Left lung (tissue), 14 donors: ENCODE measurements at places on chromosomes 4 and X. TPM values are rescaled to one million over a fixed set of nuclear protein-coding genes. Genes with fewer than 3 reads are reported as not detected.

GRCh38 chr4:46937493-46937892 is 28.4 kb upstream of the COX7B2 start:
- H3K27me3 ChIP-seq = no peaks in the 10 kb centered on the region
- H3K27ac ChIP-seq = no peak overlapping the region
- H3K4me3 ChIP-seq = no peak overlapping the region
- no peaks in the 10 kb centered on the region for H3K4me1 ChIP-seq
- no peaks in the 10 kb centered on the region for H3K36me3 ChIP-seq

DNA sequence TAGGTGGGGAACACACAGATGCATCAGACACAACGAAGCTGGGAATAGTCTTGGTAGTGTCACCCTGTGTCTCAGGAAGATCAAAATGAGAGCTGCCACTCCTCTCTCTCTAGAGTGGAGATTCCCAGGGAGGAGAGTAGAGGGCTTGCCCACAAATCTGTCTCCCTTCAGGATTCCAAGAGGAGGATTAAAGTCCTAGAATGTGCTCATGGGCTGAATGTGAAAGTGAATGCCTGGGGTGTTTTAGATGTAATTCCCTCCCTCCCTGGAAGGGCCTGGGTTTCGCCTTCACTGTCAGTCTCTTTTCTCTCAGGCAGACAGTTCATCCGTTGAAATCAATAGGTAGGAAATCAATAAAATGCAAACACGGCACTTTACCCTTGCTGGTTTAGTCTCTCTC is 282.6 kb upstream of the PPARGC1A start:
- no peak for DNase-seq
- H3K27me3 ChIP-seq = no peaks in the 10 kb centered on the region
- H3K36me3 ChIP-seq = no peaks in the 10 kb centered on the region

DNA sequence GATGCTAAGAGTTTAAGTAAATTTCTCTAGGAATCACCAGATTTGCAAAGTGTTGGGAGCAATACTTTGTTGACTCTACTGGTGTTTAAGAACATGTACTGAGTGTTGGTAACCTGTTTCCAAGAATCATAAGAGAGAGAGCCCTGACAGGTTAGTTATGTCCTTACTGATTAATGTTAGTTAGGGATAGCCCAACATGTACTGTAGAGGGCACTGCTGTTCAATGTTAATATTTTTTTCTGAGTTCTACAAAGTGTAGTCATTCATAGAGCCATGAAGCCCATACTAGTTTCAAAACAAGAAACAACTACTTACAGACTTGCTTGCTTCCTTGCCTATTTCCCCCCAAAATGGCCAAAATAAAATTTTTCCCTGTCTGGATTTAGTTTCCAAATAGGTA is 11.9 kb downstream of the TMPRSS11D start:
- H3K4me1 ChIP-seq = no peaks in the 10 kb centered on the region
- H3K36me3 ChIP-seq = no peaks in the 10 kb centered on the region
- H3K27ac ChIP-seq = no peak overlapping the region
- no peak overlapping the region for H3K4me3 ChIP-seq
- no peak for DNase-seq

- no peak overlapping the region for H3K4me3 ChIP-seq
- DNase-seq = no peak
- no peaks in the 10 kb centered on the region for H3K4me1 ChIP-seq
- no peaks in the 10 kb centered on the region for H3K27me3 ChIP-seq
Measured at GRCh38 chr4:78764498-78764961, 11.6 kb upstream of the BMP2K start.

- H3K27me3 ChIP-seq = no peaks in the 10 kb centered on the region
- H3K4me1 ChIP-seq = no peaks in the 10 kb centered on the region
- H3K27ac ChIP-seq = no peak overlapping the region
- no peak for DNase-seq
- H3K36me3 ChIP-seq = no peaks in the 10 kb centered on the region
Measured at GRCh38 chr4:147488556-147488955, 7.7 kb downstream of the EDNRA start.

DNA sequence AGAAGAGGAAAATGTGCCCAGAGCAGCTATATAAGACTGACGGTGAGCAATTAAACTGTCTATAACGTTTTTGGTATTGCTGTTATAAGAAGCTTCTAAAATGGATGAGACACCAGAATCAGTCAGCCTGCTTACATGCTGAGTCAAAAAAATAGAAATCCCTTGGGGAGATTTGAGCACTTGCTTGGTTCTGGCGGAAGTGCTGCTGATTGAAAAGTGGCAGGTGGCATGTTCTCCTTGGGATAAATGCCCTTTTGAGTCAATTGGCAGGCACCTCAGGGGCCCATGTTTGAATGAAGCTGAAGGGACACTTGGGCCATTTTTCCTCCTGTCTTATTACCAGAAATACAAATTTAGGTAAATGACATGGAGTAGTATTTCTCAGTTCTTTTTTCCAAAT is 148.7 kb downstream of the PTCHD1 start:
- H3K36me3 ChIP-seq = no peaks in the 10 kb centered on the region
- DNase-seq = no peak
- no peaks in the 10 kb centered on the region for H3K4me1 ChIP-seq
- H3K27me3 ChIP-seq = no peaks in the 10 kb centered on the region
- H3K4me3 ChIP-seq = no peak overlapping the region

EREG gene
- 3.6 TPM for total RNA-seq

DNA sequence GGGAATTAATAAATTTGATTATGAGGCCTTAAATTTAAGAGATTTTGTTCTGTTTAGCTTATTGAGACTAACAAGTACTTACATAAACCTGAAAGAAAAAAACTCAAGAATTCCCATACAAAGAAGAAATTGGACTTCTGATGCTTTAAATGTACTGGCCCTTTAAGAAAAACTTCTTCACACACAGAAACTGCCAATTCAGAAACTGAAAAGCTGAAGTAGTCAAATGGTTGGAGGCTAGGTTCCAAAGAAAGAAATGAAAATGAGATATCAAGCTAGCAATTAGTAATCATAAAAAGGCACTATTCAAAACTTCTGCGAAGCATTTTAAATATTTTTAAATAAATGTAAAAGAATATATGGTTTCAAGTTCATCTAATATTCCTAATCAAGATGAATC is 151.3 kb downstream of the THOC2 start:
- no peak overlapping the region for H3K4me3 ChIP-seq
- no peaks in the 10 kb centered on the region for H3K27me3 ChIP-seq
- H3K27ac ChIP-seq = no peak overlapping the region
- H3K36me3 ChIP-seq = no peaks in the 10 kb centered on the region

DNA sequence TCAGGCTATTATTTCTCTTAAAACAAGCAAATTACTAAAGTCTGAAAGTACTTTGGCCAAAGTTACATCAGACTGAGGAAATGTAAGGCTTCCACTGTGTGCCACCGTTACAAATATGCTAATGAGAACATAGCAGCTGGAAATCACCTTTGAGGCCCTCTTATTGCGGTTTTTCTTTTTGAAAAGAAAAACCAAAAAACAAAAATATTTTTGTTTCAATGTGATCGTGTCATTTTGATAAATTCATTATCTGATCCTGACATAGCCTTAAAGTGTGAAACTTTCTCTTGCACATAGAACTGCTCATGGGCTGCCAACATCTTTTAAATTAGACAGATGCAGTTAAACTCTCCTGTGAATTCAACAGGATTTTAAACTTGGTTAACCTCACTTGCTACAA is 2.8 kb upstream of the TIFA start:
- H3K27me3 ChIP-seq = no peaks in the 10 kb centered on the region
- H3K4me1 ChIP-seq = peaks cover 59% of the 10 kb centered on the region
- no peak for DNase-seq

NMU gene
- total RNA-seq = 5.7 TPM

SERTM2 gene
- 0.05 TPM for total RNA-seq

STAG2 gene
- total RNA-seq = 47.8 TPM

GRCh38 chr4:150725957-150726523 is 144.1 kb downstream of the MAB21L2 start:
- H3K4me1 ChIP-seq = no peaks in the 10 kb centered on the region
- H3K27ac ChIP-seq = no peak overlapping the region
- H3K27me3 ChIP-seq = no peaks in the 10 kb centered on the region
- H3K36me3 ChIP-seq = peaks cover 28% of the 10 kb centered on the region
- no peak overlapping the region for H3K4me3 ChIP-seq

GRCh38 chr4:168857546-168858314 is 152.3 kb downstream of the CBR4 start:
- peaks cover 16% of the 10 kb centered on the region for H3K4me1 ChIP-seq
- no peak overlapping the region for H3K27ac ChIP-seq
- no peak overlapping the region for H3K4me3 ChIP-seq

DNA sequence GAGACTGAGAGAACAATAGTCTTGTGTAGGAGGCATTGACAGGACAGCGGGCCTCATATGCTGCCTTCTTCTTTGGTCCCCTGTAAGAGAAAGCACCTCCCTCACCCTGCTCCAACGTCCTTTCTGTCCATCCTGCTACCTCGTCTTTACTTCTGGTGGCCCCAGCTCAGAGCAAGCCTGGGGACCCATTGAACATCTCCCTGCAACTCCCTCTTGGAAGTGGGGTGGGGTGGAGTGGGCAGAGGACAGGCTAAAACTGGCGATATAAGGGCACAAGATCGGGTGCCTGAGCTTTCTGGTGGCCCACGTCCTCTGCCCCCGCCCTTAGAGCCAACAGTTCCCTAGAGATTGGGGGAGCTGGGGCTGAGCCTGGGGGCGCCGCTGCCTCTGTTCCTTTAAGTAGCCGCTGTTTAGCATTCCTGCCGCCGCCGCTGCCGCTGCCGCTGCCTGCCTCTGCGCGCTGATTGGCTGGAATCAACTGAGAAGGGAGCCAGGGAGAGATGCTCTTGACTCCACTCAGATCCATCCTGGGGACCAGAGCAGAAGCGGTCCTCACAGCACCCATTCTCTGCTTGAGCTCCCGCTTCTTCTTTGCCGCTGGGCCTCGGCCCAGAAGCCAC is at the start of gene DLG3:
Gene DLG3 (plus strand): TSS at position 510 of the 620 bp plus-strand sequence. CDS start 367 bp downstream, outside the sequence.
- H3K36me3 ChIP-seq = no peaks in the 10 kb centered on the region
- H3K4me1 ChIP-seq = no peaks in the 10 kb centered on the region
- H3K27ac ChIP-seq = no peak within 1 kb of the TSS
- DNase-seq = no peak

- H3K27me3 ChIP-seq = no peaks in the 10 kb centered on the region
- H3K36me3 ChIP-seq = no peaks in the 10 kb centered on the region
- peak overlapping the region; percentile 64 for H3K4me3 ChIP-seq
- H3K27ac ChIP-seq = peak overlapping the region; percentile 98
- peak; percentile 72 for DNase-seq
Measured at GRCh38 chr4:113760094-113760794, 1.3 kb downstream of the CAMK2D start.

GRCh38 chr4:187158003-187158402 is 434.3 kb upstream of the FAT1 start:
- H3K27me3 ChIP-seq = no peaks in the 10 kb centered on the region
- no peaks in the 10 kb centered on the region for H3K36me3 ChIP-seq
- H3K4me1 ChIP-seq = no peaks in the 10 kb centered on the region

DNA sequence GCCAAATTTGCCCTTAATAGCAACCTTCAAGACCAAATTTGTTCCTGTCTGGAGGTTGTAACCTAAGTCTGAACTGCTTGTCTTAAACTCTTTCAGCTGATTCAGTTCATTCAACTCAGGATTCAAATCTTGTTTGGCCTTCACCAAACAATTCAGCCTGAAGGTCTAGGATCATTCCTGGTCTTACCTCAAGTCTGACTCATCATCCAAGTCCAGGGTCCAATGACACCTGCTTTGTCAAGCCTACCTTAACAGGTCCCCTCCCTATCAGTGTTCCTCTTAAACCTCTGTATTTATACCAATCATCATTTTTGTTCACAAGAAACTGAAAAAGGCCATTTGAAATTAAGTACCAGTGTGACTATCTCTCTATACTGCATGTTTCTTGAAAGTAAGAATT is 237.8 kb downstream of the PPP1R2C start:
- H3K4me1 ChIP-seq = no peaks in the 10 kb centered on the region
- H3K27me3 ChIP-seq = no peaks in the 10 kb centered on the region

DNA sequence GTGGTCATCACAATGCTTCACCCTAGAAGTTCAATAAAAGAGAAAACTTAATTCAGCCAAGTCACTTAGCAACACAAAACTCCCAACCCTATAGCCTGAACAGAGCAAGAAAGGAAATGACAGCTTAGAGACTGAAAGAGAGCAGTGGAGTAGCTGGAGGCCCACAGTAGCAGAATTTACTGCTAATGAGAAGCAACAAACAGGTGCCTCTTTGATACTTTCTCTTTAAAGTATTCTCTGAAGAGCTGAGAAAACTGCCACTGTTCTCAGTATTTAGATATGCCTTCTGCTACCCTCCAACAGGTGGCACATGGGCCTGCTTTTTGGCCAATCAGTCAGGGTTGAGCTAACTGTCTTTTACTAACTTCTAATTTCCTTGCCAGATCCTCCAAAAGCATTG is 240.0 kb downstream of the GPC3 start:
- H3K4me1 ChIP-seq = no peaks in the 10 kb centered on the region
- no peak for DNase-seq
- no peak overlapping the region for H3K4me3 ChIP-seq
- H3K27ac ChIP-seq = no peak overlapping the region
- H3K27me3 ChIP-seq = no peaks in the 10 kb centered on the region

GRCh38 chrX:124836786-124837185 is 482.9 kb upstream of the TEX13C start:
- no peak overlapping the region for H3K27ac ChIP-seq
- no peaks in the 10 kb centered on the region for H3K36me3 ChIP-seq
- no peak overlapping the region for H3K4me3 ChIP-seq
- no peaks in the 10 kb centered on the region for H3K27me3 ChIP-seq

STAP1 gene
- 0.50 TPM for total RNA-seq

DNA sequence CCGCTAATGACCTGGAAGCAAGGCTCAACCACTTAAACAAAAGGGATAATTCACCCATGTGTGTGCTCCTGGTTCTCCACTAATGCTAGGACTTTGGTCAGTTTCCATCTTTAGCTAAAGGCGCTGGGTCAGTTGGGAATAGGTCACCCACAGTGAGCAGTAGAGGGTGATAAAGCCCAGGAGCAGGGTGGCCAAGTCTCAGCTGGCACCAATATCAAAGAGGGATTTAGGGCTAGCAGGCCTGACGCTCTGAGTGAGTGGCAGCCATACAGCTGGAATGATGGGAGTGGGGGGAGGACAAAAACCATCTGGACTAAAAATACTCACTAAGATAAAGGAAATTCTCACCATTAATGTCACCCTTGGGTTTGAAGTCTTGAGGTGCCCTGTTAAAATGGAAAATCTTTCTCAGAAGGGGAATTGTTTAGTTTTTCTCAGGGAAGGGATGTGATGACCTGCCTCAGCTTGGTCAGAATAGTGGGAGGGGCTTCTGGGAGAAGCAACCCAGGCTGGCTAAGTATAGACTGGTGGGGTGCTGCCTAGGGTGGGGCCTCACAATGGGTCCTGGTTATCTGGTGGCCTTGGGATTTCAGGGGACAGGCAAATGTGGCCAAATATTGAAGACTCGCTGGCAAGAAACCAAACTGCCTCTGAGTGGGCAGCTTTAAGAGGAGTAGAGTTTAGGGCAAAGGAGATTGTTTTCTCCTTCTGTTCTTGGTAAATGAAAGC is 47.1 kb downstream of the TSC22D3 start:
- H3K36me3 ChIP-seq = no peaks in the 10 kb centered on the region
- H3K4me3 ChIP-seq = no peak overlapping the region
- peaks cover 24% of the 10 kb centered on the region for H3K4me1 ChIP-seq
- H3K27ac ChIP-seq = no peak overlapping the region
- H3K27me3 ChIP-seq = no peaks in the 10 kb centered on the region
- DNase-seq = no peak

- no peaks in the 10 kb centered on the region for H3K27me3 ChIP-seq
- no peak for DNase-seq
- no peaks in the 10 kb centered on the region for H3K36me3 ChIP-seq
- no peak overlapping the region for H3K4me3 ChIP-seq
- H3K4me1 ChIP-seq = no peaks in the 10 kb centered on the region
- no peak overlapping the region for H3K27ac ChIP-seq
Measured at GRCh38 chrX:73916931-73917667, 354.1 kb downstream of the CHIC1 start.
